WTC11 (cell line): ENCODE measurements at places on chromosomes 5 and 9. TPM values are rescaled to one million over a fixed set of nuclear protein-coding genes. Genes with fewer than 3 reads are reported as not detected.

GRCh38 chr5:154916874-154917273 lies 21.1 kb downstream of the GEMIN5 start:
- DNase-seq, result no peak

The GLRA1 gene
- not detected in 3 replicates for total RNA-seq

DNA sequence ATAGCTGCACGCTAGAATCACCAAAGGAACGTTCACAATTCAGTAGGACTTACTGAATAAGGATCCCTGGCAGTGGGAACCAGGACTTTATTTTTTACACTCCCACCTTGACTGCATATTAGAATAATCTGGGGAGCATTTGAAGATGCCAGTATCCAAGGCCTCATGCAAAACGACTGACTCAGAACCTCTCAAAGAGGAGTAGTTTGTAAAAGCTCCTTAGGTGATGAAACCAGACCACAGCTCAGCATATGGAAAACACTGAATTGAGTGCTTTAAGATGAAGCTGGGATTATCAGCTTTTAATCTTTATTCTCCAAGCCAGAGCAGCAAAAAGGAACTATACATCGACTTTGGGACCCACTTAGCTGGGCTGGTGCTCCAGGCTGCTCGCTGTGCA lies 288.3 kb downstream of the MLLT3 start:
- no peak for DNase-seq

- no peak for DNase-seq
These were observed 214.2 kb downstream of the TRIM32 start for GRCh38 chr9:116901260-116901659.

DNA sequence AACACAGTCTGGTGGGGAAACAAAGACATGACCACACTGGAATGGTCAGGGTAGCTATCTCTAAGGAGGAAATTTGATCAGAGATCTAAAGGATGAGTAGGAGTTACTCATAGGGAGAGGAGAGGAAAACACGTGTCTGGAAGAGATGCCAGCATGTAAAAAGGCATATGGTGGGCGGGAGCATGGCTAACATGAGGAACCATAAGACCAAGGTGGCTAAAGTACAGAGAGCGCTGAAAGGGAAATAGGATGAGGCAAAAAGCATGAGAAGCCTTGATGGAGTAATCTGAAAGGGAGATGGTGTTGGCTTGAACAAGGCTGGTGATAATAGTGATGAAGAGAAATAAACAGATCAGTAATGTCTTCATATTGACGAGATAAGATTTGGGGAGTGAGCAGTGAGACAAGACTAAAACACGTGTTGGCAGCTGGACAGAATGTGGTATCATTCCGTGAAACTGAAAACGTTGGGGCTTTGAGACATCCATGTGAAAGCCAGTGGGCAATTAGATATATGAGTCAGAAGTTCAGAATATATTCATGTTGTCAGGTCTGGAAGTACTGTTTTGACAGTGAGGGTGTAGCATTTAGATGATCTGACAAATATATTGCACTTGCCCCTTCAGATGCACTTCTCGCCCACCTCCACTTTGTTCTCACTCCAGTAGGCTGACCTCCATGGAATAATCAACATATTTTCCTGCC lies 209.1 kb upstream of the KCNN2 start:
- DNase-seq, result no peak
